ENCODE measurements at places on chromosomes 2 and 18.

DNA sequence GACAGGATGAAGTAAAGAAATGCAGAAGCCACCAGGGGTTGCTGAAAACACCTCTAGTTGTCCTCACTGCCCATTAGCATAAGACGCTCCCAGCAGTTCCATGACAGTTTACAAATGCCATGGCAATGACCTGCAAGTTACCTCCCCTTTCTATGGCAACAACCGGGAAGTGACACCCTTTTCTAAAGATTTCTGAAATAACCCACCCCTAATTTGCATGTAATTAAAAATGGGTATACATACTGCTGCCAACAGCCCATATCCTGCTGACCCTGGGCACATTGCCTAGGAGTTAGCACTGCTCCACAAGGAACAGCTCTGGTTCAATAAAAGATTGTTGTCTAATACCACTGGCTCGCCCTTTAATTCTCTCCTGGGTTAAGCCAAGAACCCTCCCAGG, 178.3 kb upstream of the LRATD1 start:
- DNase-seq = no peak

DNA sequence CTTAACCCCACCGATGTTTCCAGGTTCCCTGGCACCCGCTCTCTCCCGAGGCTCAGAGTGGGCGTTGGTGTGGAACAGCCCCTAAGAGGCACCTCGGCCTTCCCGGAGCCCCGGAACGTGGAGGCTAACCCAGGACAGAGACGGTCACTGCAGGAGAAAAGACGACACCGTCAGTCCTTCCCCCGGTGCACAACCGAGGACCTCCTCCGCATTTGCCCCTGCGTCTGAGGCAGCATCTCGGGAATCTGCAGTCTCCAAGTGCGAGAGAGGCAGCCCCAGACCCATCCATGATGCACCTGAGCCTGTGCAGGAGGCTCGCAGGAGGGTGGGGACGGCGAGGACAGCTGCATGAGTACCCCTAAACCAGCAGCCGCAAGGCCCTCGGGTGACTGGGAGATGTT, 204.9 kb upstream of the SALL3 start:
- no peak for DNase-seq

GRCh38 chr2:207227062-207227748, 61.5 kb upstream of the KLF7 start:
- no peak for DNase-seq

DNA sequence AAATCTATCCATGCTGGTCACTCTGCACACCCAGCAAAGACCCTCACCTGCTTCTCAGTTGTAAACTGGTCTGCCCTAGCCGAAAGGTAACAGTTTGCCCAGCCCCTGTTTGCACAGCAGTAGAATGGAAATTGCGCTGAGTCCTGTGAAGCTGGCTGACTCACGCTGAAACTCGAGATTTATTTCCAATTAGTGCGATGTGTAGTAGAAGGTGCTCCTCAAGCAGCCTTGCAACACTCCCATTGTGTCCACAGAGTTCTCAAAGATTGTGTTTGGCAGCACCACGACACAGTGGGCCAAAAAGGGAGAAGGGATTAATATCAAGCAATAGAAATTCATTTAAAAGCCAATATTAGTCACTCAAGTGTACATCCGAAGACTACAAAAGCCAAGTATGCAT, 21.7 kb upstream of the APCDD1 start:
- DNase-seq = no peak

- no peak for DNase-seq
Observed at GRCh38 chr2:119315241-119315925, 51.3 kb downstream of the C2orf76 start.

GRCh38 chr18:34932792-34933466, 108.3 kb upstream of the MAPRE2 start:
- no peak for DNase-seq

DNA sequence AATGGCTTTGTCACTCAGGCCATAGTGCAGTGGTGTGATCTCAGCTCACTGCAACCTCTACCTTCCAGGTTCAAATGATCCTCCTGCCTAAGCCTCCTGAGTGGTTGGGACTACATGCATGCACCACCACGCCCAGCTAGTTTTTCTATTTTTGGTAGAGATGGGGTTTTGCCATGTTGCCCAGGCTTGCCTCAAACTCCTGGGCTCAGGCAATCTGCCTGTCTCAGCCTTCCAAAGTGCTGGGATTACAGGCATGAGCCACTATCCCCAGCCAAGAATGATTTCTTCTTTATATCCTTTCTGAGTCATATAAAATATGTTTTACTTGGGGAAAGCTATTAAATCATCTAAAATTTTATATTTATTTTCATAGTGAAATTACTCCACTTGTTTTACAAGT, 61.3 kb downstream of the CYBRD1 start:
- DNase-seq = no peak

GRCh38 chr2:61645911-61646310, 107.8 kb upstream of the XPO1 start:
- no peak for DNase-seq

DNA sequence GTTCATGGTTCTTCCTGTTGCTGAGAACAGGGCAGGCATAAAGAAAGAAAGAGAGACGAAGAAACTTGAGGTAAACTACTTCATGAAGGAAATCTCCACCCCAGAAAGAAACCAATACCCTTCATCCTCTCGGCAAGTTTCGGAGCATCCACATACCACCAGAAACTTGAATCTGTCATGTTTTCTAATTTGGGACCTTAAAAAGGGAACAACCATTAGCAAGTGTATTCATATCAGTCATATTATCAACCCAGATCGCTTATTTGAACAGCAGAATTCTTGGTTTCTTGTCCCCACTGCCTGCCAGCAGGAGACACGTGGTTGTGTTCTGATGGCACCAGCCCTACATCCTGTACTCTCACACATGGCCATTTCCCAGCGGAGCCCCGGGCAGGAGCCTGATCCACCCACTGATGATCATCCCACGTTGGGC, 53.2 kb upstream of the FZD7 start:
- DNase-seq = no peak

GRCh38 chr2:84297155-84297554, 161.9 kb downstream of the SUCLG1 start:
- DNase-seq = no peak

DNA sequence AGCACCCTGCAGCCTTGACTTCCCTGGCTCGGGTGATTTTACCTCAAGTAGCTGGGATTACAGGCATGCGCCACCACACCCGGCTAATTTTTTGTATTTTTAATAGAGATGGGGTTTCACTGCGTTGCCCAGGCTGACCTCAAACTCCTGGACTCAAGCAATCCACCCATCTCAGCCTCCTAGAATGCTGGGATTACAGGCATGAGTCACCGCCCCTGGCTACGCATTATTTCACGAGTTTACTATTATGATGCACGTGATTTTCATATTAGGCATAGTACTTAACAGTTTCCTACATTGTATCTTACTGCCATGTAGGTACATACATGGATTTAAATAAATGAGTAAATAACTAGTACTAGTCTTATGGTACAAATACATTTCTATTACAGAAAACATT, 4.4 kb downstream of the DYNC2LI1 start:
- DNase-seq = no peak

- DNase-seq = no peak
Observed at GRCh38 chr2:68709421-68709911, 25.1 kb upstream of the ARHGAP25 start.

GRCh38 chr18:32036506-32037180, 18.0 kb downstream of the RNF125 start:
- DNase-seq = no peak

DNA sequence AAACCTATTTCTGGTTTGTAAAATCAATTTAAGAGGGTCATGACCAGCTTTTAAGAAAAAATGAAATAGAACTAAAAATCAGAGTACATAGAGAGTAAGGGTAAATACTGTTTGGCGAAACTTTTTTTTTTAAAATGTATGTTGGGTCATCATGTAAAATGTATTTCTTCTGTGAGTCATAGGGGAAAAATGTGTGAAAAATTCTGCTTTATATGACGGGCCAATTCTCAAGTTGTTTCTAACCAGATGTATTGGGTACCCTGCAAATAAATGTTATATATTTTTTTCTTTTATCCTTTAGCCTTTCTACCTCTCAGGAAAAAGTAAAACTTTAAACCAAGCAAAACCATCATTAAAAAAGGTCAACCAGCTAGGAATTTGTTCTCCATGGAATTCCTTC, 13.9 kb downstream of the AFTPH start:
- no peak for DNase-seq

DNA sequence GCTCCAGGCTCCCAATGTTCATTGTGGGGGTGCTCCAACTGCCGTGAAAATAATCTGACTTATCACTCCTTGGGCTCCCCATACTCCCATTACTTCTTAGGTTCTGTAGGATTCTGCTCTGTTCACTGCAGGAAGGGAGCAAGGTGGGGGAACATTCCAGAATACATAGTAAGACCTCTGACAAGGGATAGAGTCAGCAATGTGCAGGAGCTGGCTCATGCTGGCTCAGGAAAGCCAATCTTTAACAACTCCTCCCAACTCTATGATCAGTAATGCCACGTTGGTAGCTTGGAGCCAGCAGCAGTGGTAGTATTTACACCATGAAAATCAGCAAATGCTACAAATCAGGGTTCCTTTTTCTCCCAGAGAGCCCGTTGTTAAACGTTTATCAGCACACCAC, 44.4 kb downstream of the FECH start:
- no peak for DNase-seq

GRCh38 chr2:218878926-218879761, 1.5 kb upstream of the WNT10A start:
- no peak for DNase-seq

GRCh38 chr2:135050684-135051083, 1.4 kb upstream of the RAB3GAP1 start:
- DNase-seq = no peak

- no peak for DNase-seq
Observed at GRCh38 chr18:47151439-47151838, 1.1 kb upstream of the HDHD2 start.

GRCh38 chr2:237735798-237736197, 62.8 kb upstream of the RBM44 start:
- no peak for DNase-seq

- no peak for DNase-seq
Observed at GRCh38 chr2:28869494-28870145, 489 bp downstream of the TRMT61B start.

DNA sequence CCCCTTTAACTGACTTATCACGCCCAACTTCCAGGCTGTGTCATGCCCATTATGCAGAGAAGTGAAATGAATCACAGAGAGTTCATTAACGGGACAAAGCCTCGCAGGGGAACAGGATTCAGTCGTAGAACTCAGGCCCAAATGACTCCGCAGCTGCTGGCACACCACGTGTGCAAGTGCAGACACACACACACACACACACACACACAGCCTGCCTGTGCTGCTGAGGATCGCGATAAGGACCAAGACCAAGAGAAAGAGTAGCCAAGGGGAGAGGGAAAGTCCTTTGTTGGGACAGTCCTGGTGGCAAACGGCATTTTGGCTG, 90.0 kb upstream of the TAF1B start:
- no peak for DNase-seq

- DNase-seq = peak; percentile 3
Observed at GRCh38 chr2:10864861-10865636, 46.7 kb upstream of the KCNF1 start.

DNA sequence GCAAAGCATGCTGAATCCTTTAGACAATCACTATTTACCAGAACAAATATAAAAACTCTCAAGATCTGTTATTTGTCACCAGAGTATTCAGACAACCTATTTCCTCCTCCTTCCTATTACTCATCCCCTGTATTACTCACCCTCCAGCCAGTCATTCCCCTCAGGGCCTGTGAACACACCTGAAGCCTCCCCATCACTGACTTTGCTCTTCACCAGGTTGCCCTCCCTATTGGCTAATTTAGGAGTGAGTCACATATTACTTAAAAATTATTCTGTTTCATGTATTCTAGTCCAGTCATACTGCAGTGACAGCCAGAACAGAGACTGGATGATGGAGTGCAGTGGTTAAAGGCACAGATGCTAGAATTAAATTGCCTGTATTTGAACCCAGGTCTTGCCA, 3.7 kb upstream of the ATG16L1 start:
- no peak for DNase-seq

DNA sequence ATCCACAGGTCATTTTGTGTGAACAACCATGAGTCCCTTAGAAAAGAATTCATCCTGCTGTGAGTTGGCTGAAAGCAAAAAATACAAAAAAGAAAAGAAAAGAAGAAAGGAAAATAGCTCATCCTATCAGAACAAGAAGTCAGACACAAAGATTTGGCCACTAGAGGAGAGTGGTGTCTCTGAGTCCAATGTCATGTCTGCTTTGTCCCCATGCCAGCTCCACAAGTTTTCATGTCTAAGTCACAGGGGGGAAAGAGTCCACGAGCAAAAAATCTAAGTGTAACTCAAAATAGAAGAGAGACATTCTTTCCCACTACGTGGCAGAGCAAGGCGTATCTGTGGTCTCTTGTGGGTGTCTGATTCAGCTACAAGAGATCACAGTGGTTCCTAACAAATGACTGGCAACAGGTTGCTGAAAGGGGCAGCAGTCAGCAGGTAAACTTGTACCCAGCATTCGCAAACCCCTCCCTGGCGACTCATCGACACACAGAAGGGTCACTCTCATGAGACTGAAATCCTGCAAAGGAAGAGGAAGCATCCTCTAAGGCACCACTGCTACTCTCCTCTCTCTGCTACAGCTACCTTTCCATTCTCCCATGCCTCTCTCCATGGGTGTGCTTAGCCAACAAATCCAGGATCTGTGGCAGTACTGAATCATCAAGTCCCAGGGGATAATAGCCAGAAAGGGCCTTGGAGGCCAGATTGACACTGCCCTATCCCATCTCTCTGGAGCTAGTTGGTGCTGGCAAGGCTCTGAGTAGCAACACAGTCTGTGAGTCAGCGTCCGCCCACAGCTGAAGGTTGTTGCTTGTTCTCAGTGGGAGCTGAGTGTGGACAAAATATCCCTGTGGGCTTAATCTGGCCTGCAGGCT, 123.0 kb upstream of the SLC39A10 start:
- DNase-seq = peak; percentile 27

DNA sequence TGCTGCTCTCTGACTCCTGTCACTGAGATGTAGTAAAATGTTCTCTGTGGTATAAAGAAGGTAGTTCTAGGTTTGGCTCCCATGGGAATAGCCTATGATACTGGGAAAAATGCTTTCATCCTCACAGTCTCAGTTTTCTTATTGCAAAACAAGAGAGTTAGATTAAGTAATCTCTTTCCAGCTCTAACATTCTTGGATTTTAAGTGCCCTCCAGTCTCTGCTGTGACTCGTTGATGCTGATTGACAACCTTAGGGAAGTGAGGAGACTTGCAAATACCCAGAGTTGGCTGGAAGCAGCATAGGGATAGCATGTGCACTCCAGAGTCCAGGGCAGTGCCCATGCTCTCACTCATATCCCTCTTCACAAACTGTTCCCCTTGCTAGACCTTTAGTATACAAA, 534.9 kb downstream of the SLC4A3 start:
- no peak for DNase-seq

GRCh38 chr2:158388159-158388558, 68.4 kb downstream of the CCDC148 start:
- no peak for DNase-seq
